ENCODE measurements at places on chromosomes 13 and 19.
A peak's percentile ranks its signal among the peaks of the same experiment; 100 is the strongest.

DNA sequence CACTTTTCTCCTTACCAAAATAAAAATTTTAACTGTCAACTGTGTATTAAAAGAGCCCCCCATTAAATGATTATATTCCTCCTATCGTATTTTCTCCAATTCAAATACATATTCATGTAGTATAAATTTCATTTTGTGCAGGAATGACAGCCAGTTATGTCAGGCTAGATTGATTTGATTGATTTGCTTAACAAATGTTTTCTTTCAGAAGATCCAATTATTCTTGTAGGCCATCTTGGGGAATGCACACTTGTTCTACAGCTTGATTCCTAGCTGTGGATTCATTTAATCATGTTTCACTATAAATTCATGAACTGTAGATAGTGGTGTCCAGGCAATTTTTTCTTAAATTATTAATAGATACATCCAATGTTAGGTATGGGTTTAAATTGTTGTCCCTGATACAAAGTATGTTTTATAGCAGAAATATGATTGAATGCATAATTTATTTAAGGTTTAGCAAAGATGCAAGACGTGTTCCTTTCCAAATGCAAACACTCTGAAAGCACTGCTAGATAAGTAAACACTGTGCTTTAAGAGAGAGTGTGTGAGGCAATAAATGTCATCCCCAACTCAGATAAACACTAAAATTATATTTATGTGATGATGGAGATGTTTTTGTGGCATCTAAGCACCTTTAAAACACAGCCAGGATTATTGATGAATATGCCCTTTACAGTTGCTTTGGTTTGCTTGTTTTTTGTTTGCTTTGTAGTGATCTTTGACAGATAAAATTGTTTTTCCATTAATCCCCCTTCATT, 531.1 kb downstream of the DCT start:
- H3K36me3 ChIP-seq, result no peaks in the 10 kb centered on the region
- no peak for DNase-seq
- no peak overlapping the region for H3K27ac ChIP-seq
- H3K27me3 ChIP-seq, result no peaks in the 10 kb centered on the region
- H3K4me1 ChIP-seq, result no peaks in the 10 kb centered on the region
- H3K4me3 ChIP-seq, result no peak overlapping the region

- no peak for DNase-seq
- no peaks in the 10 kb centered on the region for H3K27me3 ChIP-seq
- H3K36me3 ChIP-seq, result no peaks in the 10 kb centered on the region
Measured at GRCh38 chr13:71672512-71672911, 194.5 kb downstream of the DACH1 start.

DNA sequence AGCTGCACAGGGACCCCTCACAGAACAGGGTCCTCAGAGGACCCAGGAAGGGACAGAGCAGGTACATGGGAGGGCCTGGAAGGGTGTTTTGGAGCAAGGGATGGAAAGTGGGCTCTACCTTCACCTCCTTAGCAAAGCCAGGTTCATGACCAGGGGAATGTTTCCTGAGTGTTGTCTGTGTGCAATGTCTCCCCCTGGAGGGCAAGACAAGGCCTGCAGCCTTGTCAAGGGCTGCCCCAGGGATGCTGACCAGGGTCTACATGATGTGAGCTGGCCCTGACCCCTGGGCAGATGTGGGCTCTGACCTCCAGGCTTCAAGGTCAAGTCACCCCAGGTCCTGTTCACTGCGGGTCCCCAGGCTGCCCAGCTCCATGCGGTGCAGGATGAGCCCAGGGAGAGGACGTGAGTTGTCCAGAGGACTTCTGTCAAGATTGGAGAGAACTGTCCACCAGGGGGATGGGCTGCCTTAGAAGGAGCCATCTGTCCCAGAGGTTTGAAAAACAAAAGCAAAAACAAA, 1.0 kb upstream of the CEACAM1 start:
- peak; percentile 65 for DNase-seq
- H3K27ac ChIP-seq, result peak overlapping the region; percentile 77
- no peaks in the 10 kb centered on the region for H3K27me3 ChIP-seq
- H3K4me3 ChIP-seq, result peak overlapping the region; percentile 44
- H3K36me3 ChIP-seq, result no peaks in the 10 kb centered on the region

DNA sequence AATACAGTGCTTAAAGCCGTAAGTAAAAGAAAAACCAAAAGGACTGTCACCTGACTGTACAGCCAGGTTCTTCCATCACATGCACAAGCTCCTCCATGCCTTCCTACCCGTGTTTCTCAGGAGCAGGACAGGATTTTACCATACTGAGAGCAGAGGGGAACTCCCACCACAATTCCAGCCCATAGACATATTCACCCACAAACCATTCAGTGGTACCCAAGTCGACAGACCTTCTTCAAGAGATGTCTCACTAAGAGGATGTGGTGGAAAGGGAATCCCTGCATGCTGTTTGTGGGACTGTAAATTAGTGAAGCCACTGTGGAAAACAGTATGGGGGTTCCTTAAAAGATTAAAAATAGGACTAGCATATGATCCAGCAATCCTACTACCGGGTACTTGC, 66.9 kb upstream of the DOCK9 start:
- peaks cover 9% of the 10 kb centered on the region for H3K4me1 ChIP-seq
- no peak for DNase-seq
- H3K27ac ChIP-seq, result no peak overlapping the region
- no peaks in the 10 kb centered on the region for H3K27me3 ChIP-seq
- H3K4me3 ChIP-seq, result no peak overlapping the region

DNA sequence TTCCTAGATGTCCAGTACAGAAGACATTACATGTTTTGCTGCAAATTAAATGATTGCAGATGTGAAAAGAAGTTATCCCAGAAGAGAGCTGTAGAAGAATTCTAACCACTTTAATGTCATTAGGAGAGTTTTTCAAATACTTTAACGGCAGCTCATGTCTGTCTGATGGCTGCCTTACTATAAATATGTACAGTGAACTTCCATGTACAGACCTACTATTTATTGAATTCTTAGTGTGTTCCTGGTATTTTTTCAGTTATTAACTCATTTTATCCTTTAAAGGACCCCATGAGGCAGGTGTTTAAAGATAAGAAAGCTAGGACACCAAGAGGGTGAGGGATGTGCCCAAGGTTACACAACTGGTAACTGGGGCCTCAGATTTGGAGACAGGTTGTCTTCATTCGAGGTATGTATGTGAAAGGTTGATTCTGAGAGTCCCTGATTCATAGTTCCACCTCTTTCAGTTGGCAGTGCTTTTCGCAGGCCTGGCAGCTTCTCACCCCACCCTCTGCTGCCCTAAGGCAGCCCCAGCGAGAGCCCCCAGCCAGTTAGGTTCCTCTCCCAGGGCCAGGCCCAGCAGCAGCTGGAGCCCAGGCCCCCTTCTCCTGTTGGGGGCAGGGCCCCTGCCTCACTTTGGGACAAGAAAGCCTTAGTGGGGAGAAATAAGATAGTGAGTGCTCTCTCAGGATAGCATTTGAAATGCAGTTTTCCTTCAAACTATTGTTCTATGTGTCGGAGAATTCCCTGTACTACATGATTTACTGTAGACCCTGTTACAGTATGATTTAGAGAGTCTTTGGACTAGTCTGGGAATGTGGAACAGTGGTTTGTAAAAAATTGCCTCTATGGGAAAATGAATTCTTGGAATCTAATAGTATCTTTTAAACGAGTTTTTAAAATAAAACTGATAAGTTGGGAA, 67.7 kb upstream of the TEX29 start:
- peaks cover 15% of the 10 kb centered on the region for H3K4me1 ChIP-seq
- H3K4me3 ChIP-seq, result no peak overlapping the region
- no peak for DNase-seq
- no peak overlapping the region for H3K27ac ChIP-seq
- no peaks in the 10 kb centered on the region for H3K36me3 ChIP-seq

DNA sequence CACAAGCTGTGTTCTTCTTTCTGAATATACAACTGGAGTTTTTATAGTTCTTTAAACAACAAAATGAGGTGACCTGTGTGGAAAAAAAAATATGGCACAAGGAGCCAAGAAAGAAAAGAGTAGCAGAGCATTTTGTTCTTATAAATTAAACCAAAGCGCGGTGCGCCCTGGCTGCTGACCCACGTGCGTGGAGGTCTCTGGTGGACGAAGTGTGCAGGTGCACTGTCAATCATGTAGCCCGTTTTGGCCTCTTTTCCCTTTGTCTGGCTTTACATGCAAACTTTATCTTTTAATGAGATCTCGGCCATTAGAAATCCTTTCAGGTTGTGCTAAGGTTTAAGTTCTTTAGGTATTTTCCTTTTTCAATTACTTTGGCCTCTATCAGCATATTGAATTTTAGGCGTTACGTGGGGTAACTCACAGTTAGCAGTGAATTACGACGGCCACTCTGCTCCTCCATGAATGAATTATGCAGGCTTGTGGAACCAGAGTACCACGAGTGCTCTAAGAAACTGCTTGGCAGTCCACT, 443.9 kb upstream of the SLC10A2 start:
- H3K4me3 ChIP-seq, result no peak overlapping the region
- H3K27me3 ChIP-seq, result no peaks in the 10 kb centered on the region
- H3K36me3 ChIP-seq, result no peaks in the 10 kb centered on the region
- no peak overlapping the region for H3K27ac ChIP-seq

GRCh38 chr19:17719730-17720400, 585 bp downstream of the MAP1S start:
- peaks cover 9% of the 10 kb centered on the region for H3K4me1 ChIP-seq
- DNase-seq, result peak; percentile 11
- peak overlapping the region; percentile 48 for H3K27ac ChIP-seq
- peak overlapping the region; percentile 81 for H3K4me3 ChIP-seq
- H3K27me3 ChIP-seq, result no peaks in the 10 kb centered on the region
- H3K36me3 ChIP-seq, result no peaks in the 10 kb centered on the region

DNA sequence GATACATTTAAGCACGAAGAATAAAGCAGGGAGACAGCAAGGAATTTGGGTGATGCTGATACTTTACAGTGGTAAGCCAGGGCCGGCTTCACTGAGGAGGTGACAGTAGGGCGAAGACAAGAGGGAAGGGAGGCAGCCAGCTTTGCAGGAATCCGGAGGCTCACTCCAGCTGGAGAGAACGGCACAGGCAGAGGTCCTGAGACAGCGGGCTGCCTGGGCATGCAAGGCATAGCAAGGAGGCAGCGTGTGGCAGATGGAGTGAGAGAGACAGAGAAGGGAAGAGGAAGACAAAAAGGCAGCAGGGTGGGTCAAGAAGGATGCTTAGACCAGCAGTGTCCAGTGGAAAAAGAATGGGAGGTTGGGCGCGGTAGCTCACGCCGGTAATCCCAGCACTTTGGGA, 83.2 kb upstream of the WASF3 start:
- H3K4me3 ChIP-seq, result no peak overlapping the region
- no peaks in the 10 kb centered on the region for H3K4me1 ChIP-seq
- DNase-seq, result no peak
- no peak overlapping the region for H3K27ac ChIP-seq
- no peaks in the 10 kb centered on the region for H3K36me3 ChIP-seq

GRCh38 chr19:46574533-46574932, 26.6 kb upstream of the CALM3 start:
- no peak for DNase-seq
- no peaks in the 10 kb centered on the region for H3K4me1 ChIP-seq
- no peaks in the 10 kb centered on the region for H3K27me3 ChIP-seq

GRCh38 chr19:23991170-23991569, 76.5 kb downstream of the ZNF726 start:
- H3K4me1 ChIP-seq, result no peaks in the 10 kb centered on the region
- no peaks in the 10 kb centered on the region for H3K27me3 ChIP-seq
- DNase-seq, result no peak
- H3K27ac ChIP-seq, result no peak overlapping the region
- no peaks in the 10 kb centered on the region for H3K36me3 ChIP-seq

- no peaks in the 10 kb centered on the region for H3K36me3 ChIP-seq
- no peak for DNase-seq
- H3K27me3 ChIP-seq, result no peaks in the 10 kb centered on the region
- no peak overlapping the region for H3K4me3 ChIP-seq
- H3K27ac ChIP-seq, result no peak overlapping the region
- H3K4me1 ChIP-seq, result no peaks in the 10 kb centered on the region
Measured at GRCh38 chr19:4748185-4748584, 24.5 kb upstream of the DPP9 start.

DNA sequence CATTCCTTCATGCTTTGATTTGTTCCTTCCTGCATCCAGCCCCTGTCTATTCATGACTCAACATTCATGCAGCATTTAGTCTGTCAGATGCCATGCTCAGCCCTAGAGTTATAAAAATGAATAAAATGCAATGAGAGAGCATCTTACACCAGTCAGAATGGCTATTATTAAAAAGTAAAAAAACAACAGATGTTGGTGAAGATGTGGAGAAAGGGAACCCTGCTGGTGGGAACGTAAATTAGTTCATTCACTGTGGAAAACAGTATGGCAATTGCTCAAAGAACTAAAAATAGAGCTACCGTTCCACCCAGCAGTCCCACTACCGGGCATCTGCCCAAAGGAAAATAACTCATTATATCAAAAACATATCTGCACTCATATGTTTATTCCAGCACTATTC, 70.0 kb upstream of the GTF3A start:
- DNase-seq, result no peak
- no peak overlapping the region for H3K27ac ChIP-seq
- H3K36me3 ChIP-seq, result no peaks in the 10 kb centered on the region

DNA sequence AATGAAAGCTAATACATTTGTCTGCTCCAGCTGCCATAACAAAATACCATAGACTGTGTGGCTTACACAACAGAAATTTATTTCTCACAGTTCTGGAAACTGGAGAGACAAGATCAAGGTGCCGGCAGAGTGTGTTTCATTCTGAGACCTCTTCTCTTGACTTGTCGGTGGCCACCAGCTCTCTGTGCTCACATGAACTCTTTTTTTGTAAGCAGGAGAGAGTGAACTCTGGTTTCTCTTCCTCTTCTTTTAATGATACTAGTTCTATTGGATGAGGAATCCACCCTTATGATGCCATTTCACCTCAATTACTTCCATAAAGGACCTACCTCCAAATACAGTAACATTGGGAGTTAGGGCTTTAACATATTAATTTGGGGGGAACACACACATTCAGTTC, 11.7 kb downstream of the KCTD12 start:
- DNase-seq, result no peak
- H3K36me3 ChIP-seq, result no peaks in the 10 kb centered on the region
- H3K27me3 ChIP-seq, result no peaks in the 10 kb centered on the region
- no peak overlapping the region for H3K27ac ChIP-seq
- H3K4me3 ChIP-seq, result no peak overlapping the region
- H3K4me1 ChIP-seq, result no peaks in the 10 kb centered on the region

DNA sequence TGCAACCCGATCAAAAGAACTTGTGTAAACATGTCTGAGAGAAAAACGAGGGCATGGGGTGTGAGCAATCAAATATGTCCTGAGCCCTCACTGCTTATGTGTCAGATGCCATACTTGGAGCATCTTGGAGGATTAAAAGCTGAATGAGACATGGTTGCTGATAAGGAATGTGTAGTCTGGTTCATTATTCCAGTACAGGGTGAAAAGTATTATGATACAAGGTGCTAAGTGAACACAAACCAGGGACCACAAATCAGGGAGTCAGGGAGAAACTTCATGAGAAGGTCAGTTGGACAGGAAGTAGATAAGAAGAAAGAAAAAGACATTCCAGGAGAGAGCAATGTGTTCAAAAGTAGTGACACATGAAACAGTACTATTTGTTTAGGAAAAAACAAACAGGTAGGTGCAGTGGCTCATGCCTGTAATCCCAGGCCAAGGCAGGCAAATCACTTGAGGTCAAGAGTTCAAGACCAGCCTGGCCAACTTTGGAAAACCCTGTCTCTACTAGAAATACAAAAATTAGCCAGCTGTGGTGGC, 2.0 kb upstream of the RCBTB1 start:
- no peak overlapping the region for H3K27ac ChIP-seq
- H3K4me1 ChIP-seq, result no peaks in the 10 kb centered on the region
- H3K4me3 ChIP-seq, result no peak overlapping the region
- no peaks in the 10 kb centered on the region for H3K27me3 ChIP-seq
- no peak for DNase-seq
- H3K36me3 ChIP-seq, result no peaks in the 10 kb centered on the region
